Esophagus squamous epithelium (tissue), 5 donors: ENCODE measurements at places on chromosomes 2 and 18.

- no peak for DNase-seq
Observed at GRCh38 chr2:207970826-207971180, 54.5 kb downstream of the PLEKHM3 start.

- DNase-seq: no peak
Observed at GRCh38 chr2:46441838-46442712, 37.3 kb upstream of the TMEM247 start.

DNA sequence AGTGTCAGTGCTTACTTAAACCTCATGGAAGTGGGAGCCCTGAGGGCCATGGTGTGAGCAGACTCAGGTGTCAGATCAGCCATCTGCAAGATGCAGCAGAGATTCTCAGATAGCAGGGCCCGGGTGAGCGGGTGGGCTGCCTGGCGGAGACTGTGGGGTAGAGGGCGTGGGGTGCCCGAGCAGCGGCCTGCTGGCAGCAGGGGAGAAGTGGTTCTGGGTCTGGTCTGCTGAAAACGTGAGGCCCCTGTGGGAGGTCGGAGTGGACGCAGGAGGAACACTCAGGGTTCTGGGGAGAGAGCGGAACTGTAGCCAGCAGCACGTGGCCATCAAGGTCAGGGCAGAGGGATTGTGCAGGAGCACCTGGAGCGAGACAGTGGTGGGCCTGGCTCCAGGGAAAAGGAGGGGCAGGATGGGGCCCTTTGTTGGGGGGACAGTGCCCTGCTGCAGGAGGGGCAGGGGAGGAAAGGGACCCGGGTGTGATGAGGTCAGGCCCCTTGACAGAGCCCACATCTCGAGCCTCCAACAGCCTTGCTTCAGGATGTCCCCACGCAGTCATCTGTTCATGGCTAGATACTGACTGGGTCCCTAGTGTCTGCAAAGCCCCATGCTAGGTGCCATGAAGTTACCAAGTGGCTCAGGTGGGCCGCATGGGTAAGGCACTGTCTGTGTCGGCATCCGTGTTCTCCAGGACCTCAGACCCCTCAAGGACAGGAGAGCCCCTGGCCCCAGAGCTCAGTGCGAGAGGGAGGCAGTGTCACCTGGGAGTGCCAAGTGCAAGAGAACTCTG is 2.7 kb upstream of the ESPNL start:
- DNase-seq: no peak

GRCh38 chr2:230602562-230603230 is 109.9 kb upstream of the CAB39 start:
- peak; percentile 12 for DNase-seq

GRCh38 chr2:202510911-202511310 is 123.9 kb upstream of the FAM117B start:
- no peak for DNase-seq

DNA sequence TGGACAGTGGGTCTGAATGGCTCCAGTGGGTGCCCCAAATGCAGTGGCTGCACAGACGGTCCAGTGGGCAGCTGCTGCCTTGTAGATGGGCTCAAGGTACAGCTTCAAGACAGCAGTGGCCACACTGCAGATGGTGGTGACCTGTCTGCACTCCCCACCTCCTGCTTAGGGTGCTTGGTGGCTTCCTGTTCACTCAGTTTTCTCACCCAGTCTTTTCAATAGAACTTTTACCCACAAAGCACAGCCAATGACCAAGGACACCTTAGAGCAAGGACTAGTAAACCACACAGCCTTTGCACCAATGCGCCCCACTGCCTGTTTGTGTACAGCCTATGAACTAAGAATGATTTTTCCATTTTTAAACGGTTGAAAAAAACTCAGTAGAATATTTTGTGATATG is 34.9 kb downstream of the MEX3C start:
- no peak for DNase-seq

DNA sequence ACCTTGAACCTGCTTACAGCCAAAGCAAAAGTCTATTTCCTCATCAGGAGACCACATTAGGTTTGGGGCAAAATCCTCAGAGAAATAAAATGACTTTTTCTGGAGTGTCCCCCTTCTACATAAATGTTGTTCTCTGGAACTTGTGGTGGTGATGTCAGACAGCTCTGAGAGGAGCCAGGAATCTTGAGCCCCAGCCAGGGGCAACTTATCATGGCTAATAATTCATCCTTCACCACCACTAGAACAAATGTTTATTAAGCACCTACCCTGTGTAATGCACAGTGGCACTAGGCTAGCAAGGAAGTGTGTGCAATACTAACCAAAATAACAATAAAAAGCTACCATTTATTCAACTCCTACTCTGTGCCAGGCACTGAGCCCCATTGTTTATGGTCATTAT is 9.0 kb upstream of the BMP10 start:
- no peak for DNase-seq

GRCh38 chr2:233289648-233290047 is 18.0 kb upstream of the SAG start:
- no peak for DNase-seq

GRCh38 chr18:31042084-31042405 is 497 bp downstream of the DSC3 start:
- no peak for DNase-seq

GRCh38 chr18:7233134-7233810 is 2.4 kb downstream of the LRRC30 start:
- no peak for DNase-seq

- no peak for DNase-seq
Observed at GRCh38 chr2:196653843-196654242, 14.3 kb downstream of the CCDC150 start.

DNA sequence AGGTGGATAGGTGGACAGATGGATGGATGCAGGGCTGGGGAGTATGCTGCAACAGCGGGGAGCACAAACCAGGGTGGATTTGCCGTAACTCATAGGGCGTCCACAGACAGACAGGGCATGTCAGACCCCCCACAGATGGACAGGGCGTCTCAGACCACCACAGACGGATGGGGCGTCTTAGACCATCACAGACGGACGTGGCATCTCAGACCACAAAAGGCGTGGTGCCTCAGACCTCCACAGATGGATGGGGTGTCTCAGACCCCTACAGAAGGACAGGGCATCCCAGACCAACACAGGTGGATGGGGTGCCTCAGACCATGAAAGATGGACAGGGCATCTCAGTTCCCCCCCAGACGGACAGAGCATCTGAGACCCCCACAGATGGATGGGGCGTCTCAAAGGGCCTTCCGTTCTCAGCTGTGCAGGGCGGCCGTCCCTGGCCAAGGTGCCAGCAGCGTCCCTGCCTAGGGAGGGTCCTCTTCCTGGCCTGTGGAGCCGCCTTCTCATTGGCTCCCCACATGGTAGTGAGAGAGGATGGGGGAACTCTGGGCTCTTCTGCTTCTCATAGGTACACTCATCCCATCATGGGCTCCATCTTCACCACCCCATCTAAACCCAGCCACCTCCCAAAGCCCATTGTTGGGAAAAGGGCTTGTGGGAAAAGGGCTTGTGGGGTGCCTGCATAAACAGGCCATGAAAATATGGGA is 2.1 kb downstream of the ANKMY1 start:
- no peak for DNase-seq

GRCh38 chr2:26675651-26676255 is 16.8 kb upstream of the KCNK3 start:
- DNase-seq: no peak

GRCh38 chr18:51185075-51185474 is 12.4 kb downstream of the MEX3C start:
- no peak for DNase-seq

DNA sequence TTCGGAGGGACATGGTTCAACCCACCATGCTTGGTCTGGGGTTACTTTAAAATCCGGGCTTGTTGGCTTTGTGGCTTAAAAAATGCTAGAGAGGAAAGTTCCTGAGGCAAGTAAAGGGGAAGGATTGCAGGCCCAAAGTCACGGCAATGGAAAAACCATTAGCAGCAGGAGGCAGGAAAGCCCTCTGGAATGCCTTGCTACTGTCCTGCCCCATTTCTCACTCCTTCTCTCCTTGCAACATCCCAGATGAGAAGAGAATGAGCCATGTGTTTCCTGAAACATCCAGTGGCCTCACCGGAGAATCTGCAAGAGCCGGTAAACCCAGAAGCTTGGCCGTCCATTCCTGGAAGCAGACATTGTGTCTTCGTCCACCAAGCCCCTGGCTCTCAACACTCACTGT is 97.4 kb upstream of the LCLAT1 start:
- DNase-seq: no peak

DNA sequence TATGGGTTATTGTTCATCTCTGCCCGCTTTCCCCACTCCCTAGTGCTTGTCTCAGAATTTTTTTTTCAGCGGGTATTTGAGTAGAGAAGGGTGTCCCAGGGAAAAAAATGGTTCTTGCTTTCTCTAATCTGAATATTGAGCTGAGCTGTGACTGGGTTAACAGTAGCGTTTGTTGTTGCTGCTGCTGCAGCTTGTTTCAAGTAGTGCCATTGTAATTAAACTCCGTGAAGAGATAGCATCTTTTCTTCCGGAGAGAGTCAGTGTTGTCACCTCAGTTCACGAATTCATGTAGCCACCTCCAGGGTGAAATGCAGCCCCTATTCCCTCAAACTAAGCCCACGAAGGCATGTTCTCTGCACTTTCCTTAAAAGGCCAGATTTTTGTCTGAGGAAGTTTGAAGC is 1.5 kb upstream of the AAK1 start:
- no peak for DNase-seq

- no peak for DNase-seq
Observed at GRCh38 chr2:133674433-133675331, 106.4 kb upstream of the NCKAP5 start.

GRCh38 chr2:199818026-199818425 is 33.0 kb downstream of the FTCDNL1 start:
- no peak for DNase-seq

- no peak for DNase-seq
Observed at GRCh38 chr2:169761970-169762292, 28.3 kb downstream of the KLHL23 start.

DNA sequence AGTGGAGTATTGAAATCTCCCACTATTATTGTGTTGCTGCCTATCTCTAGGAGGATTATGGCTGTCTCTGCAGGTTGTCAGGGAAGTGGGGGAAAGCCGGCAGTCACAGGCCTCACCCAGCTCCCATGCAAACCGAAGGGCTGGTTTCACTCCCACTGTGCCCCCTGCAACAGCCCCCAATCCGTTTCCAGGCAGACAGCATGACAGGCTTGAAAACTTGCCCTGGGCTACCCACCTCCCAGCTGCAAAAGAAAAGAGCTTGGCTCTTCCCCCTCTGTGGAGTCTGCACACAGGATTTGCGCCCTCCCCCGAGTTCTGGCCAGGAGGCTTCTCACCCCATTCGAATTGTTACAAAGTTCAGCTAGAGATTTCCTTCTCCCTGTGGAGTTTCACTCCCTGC is 87.4 kb upstream of the MSTN start:
- no peak for DNase-seq

DNA sequence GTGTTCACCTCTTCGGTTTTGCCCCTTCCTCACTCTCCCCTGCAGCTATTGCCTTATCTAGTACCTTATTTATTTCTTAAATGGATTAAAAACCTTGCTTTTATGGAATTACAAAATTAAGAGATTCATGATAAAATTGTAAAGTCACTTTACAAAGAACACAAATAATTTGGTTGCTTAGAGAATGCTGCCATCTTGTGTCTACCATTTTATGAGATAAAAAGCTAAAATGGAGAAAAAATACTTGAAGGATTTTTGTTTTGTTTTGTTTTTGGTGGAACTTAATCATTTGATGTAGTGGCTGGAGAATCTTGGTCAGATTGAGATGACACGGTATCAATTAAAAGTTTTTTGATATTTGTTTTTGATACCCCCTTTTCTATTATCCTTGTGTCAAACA is 69.6 kb downstream of the R3HDM1 start:
- no peak for DNase-seq

- no peak for DNase-seq
Observed at GRCh38 chr2:236605345-236605734, 35.7 kb downstream of the ACKR3 start.

DNA sequence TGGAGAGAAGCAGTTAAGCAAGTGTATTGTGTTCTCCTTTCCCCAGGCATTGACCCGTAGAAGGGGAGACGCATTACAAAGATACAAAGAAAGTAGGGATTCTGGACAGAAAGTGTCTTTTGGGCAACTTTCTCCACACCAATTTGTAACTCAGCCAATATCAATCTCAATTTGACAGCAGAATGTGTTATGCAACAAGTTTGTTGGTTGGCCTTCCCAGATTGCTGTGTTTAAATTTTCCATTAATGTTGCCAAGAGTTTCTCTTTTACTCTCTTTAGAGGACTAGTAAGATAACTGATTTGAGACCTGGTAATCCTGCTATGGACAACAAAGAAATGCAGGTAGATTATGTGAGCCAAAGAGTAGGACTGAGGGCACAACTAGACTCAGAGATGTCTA is 279.6 kb downstream of the ZNF804A start:
- no peak for DNase-seq

- no peak for DNase-seq
Observed at GRCh38 chr2:24272907-24273306, 87.4 kb downstream of the ITSN2 start.

DNA sequence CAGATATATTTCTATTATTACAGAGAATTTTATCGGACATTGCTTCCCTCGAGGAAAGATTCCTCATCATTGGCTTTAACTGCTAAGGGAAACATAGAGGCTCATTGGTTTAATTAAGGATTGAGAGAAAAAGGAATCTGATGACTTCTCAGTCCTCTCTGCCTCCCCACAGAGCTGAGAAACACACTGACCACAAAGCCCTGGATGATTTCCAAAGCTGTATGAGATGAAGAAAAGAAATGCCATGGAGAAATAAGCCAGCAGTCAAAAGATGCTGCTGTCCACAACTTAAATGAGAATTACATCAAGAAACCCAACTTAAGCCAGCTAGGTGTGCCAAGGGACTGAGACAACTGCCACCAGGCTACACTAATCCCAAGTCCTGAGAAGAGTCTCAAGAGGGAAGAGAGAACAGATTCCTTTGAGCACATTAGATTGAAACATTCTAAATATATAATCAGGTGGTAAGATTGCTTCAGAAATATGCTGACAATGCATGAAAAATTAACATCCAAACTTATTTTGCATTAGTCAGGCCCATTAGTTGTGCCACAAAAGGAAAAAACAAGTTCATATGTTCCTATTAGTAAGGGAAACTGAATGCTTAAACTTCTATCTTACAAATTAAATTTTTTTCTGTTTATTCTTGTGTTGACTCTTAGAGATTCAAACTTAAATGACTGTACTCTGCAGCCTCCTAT is 308.1 kb upstream of the CYRIA start:
- DNase-seq: no peak

DNA sequence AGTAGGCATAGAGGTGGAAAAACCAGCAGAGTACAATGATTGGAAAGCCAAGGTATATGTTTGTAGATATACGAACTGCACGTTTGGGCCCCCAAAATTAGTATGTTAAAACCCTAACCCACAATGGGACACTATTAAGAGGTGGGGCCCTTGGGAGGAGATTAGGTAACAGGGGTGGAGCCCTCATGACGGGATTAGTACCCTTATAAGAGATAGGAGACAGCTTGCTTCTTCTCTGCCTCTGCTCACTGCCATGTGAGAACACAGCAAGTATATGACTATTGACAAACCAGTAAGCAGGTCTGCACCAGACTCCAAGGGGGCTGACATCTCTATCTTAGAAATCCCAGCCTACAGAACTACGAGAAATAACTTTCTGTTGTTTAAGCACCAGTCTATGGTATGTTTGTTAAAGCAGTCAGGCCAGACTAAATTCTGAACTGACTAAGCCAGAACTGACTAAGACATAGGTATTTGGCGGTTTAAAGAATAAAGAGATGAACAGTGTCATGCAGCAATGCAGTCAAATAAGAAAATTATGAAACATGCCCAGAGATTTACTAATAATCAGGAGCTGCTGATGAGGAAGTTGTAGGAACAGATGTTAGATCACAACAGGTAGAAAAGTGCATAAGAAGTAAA is 182.9 kb downstream of the DYM start:
- no peak for DNase-seq

GRCh38 chr18:58135183-58135641 is 91.2 kb downstream of the NEDD4L start:
- no peak for DNase-seq
